ENCODE measurements at places on chromosomes 11 and 22. TPM values are rescaled to one million over a fixed set of nuclear protein-coding genes. Genes with fewer than 3 reads are reported as not detected.

DNA sequence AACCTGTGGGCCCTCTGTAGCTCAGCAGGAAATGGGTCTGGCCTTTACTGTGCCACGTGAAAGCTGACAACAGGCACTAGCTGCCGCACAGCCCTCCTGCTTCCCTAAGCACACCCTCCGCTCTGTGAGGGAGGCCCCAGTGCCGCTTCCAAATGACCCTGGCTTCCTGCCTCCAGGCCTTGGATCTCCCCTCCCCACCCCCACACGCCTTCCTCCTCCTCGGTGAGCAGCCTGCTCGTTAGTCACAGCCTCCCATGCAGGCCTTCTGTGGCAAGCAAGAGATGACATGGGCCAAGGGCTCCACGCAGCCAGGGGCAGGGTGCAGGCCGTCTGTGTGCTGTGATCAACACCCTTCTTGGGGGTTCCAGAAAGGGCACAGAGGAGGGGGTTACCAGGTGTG is 15.3 kb upstream of the RASL10A start:
- no peak for DNase-seq
- no peak overlapping the region for H3K4me3 ChIP-seq
- peaks cover 56% of the 10 kb centered on the region for H3K36me3 ChIP-seq
- H3K27me3 ChIP-seq, result no peaks in the 10 kb centered on the region
- H3K4me1 ChIP-seq, result no peaks in the 10 kb centered on the region

DNA sequence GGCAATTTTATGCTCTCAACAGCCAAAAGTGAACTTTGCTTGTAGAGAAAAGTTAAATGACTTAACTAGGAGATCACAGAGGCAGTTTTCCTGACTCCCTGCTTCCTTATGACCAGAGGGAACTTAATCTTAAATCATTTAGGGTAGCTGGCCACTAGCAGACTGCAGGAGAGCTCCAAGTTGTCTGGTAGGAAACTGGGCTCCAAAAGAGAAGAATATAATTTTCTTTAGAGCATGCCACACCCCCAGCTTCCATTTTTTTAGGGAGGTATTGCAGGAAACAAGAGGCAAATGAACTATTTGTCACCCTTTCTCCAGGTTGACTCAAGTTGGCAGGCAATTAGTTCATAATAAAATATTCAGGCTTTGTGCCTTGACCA is 2.6 kb downstream of the METTL15 start:
- H3K27me3 ChIP-seq, result no peaks in the 10 kb centered on the region
- peak overlapping the region; percentile 99 for H3K4me3 ChIP-seq
- H3K4me1 ChIP-seq, result no peaks in the 10 kb centered on the region
- peaks cover 10% of the 10 kb centered on the region for H3K36me3 ChIP-seq
- peak; percentile 32 for DNase-seq
- no peak overlapping the region for H3K27ac ChIP-seq

DNA sequence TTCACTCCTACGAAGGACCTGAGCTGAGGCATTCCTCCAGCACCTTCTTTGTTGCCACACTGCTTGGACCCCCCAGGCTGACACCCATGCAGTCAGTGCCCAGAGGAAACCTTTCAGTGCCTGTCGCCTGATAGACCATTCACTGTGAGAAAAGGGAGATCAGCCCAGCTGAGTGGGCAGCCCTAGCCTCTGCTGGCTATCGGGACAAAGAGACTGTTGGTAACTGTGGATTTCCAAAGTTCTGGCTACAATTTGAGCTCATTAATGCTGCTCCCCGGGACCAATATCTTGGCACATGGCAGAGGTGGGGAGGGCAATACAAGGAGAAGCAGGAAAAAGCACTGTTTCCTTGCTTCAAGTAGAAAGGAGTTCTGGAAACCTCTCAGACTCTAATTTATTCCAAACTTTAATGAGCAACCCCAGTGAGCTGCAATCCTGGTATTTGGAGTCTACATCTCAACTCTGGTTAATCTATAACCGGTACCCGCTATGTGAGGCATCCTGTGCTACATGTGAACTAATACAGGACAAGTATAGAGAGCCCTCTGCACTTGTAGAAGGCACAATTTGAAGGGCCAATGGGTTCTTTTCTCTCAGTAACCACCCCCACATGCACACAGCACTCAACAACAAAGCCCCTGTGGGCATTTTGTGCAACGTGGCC is 200.7 kb upstream of the NCAM1 start:
- no peak overlapping the region for H3K27ac ChIP-seq
- no peak overlapping the region for H3K4me3 ChIP-seq
- H3K27me3 ChIP-seq, result no peaks in the 10 kb centered on the region
- H3K4me1 ChIP-seq, result no peaks in the 10 kb centered on the region
- DNase-seq, result no peak

The PTGDR2 gene
- total RNA-seq, result not detected

DNA sequence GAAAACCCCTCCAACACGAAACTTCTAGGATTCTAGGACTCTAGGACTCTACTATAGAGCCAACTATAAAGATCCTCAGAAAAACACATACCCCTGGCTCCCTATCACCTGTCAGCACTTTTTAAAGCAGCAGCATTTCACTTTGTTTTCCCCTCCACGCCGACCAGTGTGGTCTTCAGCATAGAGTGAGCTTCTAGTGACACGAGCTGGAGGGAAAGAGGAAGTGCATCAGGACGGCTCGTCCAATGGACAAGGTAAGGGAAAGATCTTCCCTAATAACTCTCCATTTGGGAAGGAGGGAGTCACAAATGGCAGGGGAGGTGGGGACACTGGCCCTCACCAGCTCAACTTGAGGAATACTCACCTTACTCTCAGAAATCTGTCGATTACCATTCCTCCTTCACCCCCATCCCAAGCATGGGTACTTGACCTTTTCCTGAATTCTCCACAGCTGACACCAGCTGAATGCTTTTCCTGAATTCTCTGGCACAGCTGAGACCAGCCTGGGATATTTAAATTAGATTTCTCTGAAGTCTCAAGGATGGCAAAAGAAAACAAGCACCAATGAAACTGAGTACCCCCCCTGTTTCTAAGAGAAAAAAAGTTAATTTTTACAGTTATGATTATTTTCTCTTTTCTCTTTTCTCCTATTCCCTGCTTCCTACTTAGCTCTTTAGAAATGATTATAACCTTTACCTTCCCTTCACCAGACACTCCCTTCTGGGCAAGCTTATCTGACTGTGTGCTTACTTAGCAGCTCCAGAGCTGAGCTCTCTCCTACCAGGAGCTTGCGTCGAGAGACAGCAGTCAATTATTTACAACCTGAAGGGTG is 33.3 kb upstream of the NNMT start:
- peak; percentile 71 for DNase-seq
- H3K27ac ChIP-seq, result no peak overlapping the region
- no peaks in the 10 kb centered on the region for H3K27me3 ChIP-seq
- no peaks in the 10 kb centered on the region for H3K36me3 ChIP-seq

DNA sequence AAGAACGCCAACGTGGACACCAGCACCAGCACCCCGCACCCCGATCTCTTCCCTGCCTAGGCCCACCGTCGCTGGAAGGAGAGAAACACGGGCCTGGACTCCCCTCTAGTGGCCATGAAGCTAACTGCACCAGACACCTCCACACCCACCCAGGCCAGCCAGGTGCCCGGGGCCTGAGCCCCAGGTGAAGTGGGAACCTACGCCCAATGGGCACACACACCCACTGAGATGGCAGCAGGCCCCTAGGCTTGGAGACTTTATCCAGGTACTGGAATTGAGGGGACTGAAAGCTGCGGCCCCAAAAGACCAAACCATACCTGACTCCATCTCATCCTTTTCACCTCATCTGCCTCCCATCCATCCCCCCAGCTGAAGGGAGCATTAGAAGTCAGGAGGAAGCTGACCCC is 81.0 kb downstream of the BUD13 start:
- H3K27me3 ChIP-seq, result no peaks in the 10 kb centered on the region
- H3K4me1 ChIP-seq, result peaks cover 11% of the 10 kb centered on the region
- H3K4me3 ChIP-seq, result no peak overlapping the region
- no peak overlapping the region for H3K27ac ChIP-seq

The INSC gene
- total RNA-seq, result not detected

DNA sequence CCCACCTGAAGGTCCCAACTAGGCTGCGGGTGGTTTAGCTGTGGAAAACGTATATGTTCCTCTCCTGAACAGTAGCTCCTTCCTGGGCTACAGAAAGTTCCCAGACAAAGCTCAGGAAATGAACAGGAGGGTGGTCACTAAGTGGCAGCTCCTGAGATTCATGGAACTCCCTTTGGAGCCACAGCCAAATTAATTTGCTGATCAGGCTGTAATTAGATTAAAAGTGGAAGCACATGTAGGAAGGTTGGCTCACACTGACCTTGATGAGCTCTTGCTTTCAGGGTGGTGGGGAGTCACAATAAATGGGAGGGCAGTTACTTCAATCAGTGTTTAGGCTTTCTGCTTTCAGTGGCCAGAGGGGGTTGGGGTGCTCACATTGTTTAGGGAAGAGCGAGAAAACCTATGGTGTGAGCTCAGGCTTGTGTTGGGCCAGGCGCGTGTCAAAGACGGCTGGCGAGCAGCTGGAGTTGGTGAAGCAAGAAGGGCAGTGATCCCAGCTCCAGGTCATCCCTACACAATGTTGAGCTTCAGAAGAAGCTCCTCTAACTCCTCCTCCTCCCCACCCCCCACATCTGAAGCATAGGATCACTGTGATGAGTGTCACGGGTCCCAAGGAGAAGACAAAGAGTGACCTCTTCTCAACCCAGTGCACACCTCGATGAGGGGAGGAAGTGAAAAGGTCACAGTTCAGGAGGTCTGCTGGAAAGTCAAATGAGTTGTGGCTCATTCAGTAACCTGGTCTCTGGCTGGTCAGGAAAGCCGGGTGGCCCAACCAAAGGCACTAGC is 42.5 kb downstream of the CLPB start:
- no peak for DNase-seq
- no peak overlapping the region for H3K27ac ChIP-seq
- no peaks in the 10 kb centered on the region for H3K4me1 ChIP-seq
- no peaks in the 10 kb centered on the region for H3K27me3 ChIP-seq
- no peaks in the 10 kb centered on the region for H3K36me3 ChIP-seq
- H3K4me3 ChIP-seq, result no peak overlapping the region

GRCh38 chr11:71446942-71447688 is 1.1 kb downstream of the DHCR7 start:
- no peak overlapping the region for H3K27ac ChIP-seq
- peaks cover 45% of the 10 kb centered on the region for H3K36me3 ChIP-seq
- no peaks in the 10 kb centered on the region for H3K27me3 ChIP-seq
- peak overlapping the region; percentile 92 for H3K4me3 ChIP-seq
- DNase-seq, result no peak

DNA sequence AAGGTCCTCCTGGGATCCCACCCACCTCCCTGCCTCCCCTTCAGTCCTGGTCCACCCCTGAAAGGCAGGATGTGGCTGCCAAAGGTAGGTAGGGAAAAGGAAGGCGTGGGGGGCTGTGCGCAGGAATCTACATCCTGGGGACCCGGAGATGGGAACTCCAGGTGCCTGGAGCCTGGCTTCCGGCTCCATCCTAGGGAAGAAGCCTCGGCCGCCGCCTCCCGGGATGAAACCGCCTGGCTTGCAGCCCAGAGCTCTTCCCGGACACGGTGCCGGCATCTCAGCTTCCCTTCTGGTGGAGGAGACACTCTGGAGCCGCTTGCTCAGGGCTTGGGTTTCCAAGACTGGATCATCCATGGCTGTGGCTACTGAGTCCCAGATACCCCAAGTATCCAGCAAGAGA is 33.3 kb upstream of the PDGFB start:
- no peak overlapping the region for H3K4me3 ChIP-seq
- H3K36me3 ChIP-seq, result no peaks in the 10 kb centered on the region
- no peak overlapping the region for H3K27ac ChIP-seq
- H3K4me1 ChIP-seq, result no peaks in the 10 kb centered on the region

DNA sequence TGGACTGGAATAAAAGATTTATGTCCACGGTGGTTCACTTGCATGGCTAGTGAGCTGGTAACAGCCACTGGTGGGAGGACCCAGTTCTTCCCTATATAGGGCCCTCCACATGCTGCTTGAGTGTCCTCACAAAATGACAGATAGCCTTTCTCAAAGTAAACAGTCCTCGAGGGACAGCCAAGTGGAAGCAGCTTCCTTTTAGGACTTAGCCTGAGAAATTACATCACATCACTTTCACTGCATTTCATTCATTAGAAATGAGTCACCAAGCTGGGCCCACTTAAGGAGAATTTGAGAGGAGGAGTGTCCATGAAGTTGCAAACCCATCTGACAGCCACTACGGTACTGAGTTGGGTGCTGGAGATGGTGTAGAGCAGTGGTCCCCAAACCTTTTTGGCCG is 7.0 kb downstream of the ISX start:
- no peak for DNase-seq
- no peak overlapping the region for H3K4me3 ChIP-seq
- no peaks in the 10 kb centered on the region for H3K27me3 ChIP-seq
- no peaks in the 10 kb centered on the region for H3K4me1 ChIP-seq

DNA sequence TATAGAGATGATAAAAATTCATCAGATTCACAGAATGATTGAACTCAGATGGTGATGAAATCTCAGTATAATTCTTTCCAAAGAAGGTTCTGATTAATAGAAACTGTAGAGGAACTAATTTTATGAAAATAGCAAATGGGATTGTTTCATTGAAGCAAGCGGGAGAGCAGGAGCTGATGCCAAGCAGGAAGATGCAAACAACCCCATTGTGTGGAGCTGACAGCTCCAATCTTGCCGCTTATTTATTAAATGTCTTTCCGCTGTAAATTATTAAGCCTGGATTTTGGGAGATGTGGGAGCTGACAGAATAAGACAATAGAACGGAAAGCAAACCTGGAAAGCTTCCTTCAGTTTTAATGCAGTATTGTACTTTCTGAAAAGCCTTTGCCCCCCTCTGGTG is 6.0 kb upstream of the TMEM218 start:
- no peak overlapping the region for H3K4me3 ChIP-seq
- no peaks in the 10 kb centered on the region for H3K36me3 ChIP-seq
- DNase-seq, result no peak
- no peaks in the 10 kb centered on the region for H3K27me3 ChIP-seq
- H3K27ac ChIP-seq, result no peak overlapping the region

The RAG1 gene
- total RNA-seq, result 0.05 TPM

GRCh38 chr11:38968951-38969350 is 2370.9 kb upstream of the RAG2 start:
- no peaks in the 10 kb centered on the region for H3K36me3 ChIP-seq
- no peak overlapping the region for H3K27ac ChIP-seq
- no peaks in the 10 kb centered on the region for H3K27me3 ChIP-seq
- no peaks in the 10 kb centered on the region for H3K4me1 ChIP-seq
- DNase-seq, result no peak

- H3K36me3 ChIP-seq, result no peaks in the 10 kb centered on the region
- H3K4me1 ChIP-seq, result no peaks in the 10 kb centered on the region
- no peak for DNase-seq
- H3K27ac ChIP-seq, result peak overlapping the region; percentile 74
These were observed 43.0 kb downstream of the CECR2 start for GRCh38 chr22:17412232-17412631.

The VWCE gene
- 8.8 TPM for total RNA-seq

GRCh38 chr11:46972343-46972742 is 35.8 kb downstream of the CSTPP1 start:
- no peaks in the 10 kb centered on the region for H3K27me3 ChIP-seq
- no peak overlapping the region for H3K4me3 ChIP-seq
- H3K36me3 ChIP-seq, result peaks cover 4% of the 10 kb centered on the region
- H3K4me1 ChIP-seq, result peaks cover 7% of the 10 kb centered on the region

- no peaks in the 10 kb centered on the region for H3K4me1 ChIP-seq
- H3K27me3 ChIP-seq, result no peaks in the 10 kb centered on the region
- no peak overlapping the region for H3K27ac ChIP-seq
- H3K4me3 ChIP-seq, result no peak overlapping the region
- no peaks in the 10 kb centered on the region for H3K36me3 ChIP-seq
These were observed 30.6 kb upstream of the TMPRSS4 start for GRCh38 chr11:118046051-118046963.

GRCh38 chr11:15280393-15280792 is 165.7 kb downstream of the INSC start:
- H3K27ac ChIP-seq, result no peak overlapping the region
- DNase-seq, result no peak
- no peaks in the 10 kb centered on the region for H3K27me3 ChIP-seq
- no peaks in the 10 kb centered on the region for H3K36me3 ChIP-seq
- peaks cover 3% of the 10 kb centered on the region for H3K4me1 ChIP-seq

Data from endodermal cell (in vitro differentiated cells).